Mesenteric fat pad (tissue), 1 donor: ENCODE measurements at places on chromosomes 5 and 9.
A peak's percentile ranks its signal among the peaks of the same experiment; 100 is the strongest.

DNA sequence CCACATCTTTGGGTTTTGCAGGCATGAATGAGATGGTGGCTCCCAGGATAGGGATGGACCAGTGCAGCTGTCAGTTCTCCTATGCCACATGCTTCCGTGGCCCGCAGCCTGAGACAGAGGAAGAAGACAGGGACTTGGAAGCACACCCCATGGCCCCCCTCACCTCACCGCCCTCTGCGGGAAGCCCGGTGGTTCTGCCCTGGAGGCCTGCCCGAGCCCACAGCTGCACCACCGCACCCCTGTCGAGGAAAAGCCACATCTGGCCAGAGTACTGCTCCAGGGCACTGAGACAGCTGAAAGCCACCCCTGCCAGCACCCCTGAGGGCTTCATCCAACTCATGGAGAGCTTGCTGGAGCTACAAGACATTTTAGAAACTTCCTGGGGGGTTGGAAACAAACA, 7.6 kb upstream of the TRMT10B start:
- no peak for DNase-seq

GRCh38 chr5:33892620-33893137, 889 bp upstream of the ADAMTS12 start:
- no peak for DNase-seq

GRCh38 chr5:162163663-162164062, 96.1 kb downstream of the GABRG2 start:
- no peak for DNase-seq

DNA sequence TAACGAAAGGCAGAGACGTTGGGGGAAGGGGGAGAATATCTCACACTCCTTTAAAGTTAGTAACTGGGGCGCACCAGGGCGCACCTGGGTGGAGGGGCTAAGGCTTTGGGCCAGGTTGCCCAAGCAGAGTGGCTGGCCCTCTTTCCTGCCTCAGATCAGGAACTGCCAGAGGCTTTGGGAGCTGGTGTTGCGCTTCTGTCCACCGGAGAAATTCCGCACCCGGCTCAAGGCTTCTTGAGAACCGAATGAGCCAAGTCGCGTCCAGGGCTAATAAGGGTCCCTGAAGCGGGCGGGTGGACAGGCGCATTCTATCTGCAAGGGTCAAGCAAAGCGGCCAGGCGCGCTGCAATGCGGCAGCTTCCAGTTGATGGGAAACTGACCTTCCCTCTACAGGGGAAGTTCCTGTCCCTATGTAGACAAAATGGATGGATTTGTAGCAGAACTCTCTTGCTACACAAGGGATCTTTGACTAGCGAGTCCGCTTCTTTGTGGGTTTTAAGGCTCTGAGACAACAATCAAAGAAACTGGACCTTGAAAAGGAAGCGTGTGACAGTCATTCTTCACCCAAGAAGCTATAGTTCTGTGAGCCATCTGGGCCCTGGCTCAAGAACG, 5.5 kb downstream of the PAX5 start:
- no peak for DNase-seq

DNA sequence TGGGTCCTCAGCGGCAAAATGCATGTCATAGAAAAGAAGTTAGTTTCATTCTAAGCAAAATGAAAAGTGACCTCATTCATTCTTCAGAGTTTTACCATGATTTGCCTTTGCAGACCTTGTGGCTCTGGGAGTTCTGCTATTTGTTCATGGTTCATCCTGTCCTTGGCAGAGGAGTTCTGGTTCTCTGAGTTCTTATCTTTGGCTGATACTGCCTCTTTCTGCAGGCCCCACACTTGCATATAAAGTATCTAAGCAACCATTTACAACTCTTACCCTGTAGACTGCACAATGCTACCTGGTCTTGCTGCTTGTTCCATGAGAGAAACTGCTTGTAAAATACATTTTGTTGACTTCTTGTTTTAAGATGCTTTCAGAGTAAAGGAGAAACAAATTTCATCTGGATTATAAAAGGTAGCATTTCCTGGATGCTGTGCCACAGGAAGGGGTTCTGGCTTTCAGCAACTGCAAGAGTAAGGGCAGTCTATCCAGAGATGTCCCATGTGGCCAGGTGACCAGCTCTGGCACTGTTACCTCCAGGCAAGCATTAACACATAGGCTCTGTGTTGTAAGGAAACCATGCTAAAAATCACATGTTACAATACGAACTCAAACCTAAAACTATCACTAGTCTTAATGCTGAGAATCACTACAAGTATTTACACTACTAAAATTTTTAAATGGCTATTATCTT, 513.2 kb downstream of the SPOCK1 start:
- DNase-seq, result no peak

GRCh38 chr9:133351908-133352634, 4.1 kb downstream of the RPL7A start:
- no peak for DNase-seq

DNA sequence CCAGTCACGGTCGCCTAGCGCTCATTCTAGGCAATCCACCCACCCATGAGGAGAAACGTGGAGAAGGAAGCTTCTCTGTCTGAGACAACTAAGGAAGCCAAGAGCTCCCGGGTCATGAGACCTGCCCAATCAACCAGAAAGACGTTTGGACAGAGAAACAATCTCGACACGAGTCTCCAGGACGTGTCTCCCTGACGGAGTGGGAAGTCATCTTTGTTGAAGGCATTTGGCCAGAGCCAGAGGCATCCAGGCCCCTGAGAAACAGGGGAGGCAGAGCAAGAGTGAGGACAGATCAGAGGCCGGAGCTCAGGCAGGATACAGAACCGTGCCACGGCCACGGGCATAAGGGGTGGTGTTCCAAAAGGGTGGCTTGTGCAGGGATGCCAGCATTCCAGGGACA, 479.0 kb downstream of the SPATA31A7 start:
- peak; percentile 76 for DNase-seq
